ENCODE measurements at places on chromosomes 3 and 15.

DNA sequence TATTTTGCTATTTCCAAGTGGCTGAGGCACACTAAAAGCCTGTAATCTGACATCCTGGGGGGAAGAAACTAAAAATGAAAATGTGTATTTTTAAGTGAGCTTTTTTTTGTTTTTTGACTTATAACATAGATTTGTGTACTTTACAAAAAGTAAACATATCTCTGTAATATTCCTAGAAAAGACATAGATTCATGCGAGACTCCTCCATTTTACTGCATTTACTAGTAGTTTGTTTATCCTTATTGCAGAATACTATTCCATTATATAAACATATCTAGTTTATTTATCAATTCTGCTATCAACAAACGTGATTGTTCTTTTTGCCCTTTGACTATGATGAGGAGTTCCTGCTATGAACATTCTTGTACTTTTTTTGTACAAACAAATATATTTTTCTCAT is 67.8 kb upstream of the PLSCR5 start:
- DNase-seq: no peak

GRCh38 chr15:94265982-94266381 is 34.6 kb downstream of the MCTP2 start:
- DNase-seq: no peak

DNA sequence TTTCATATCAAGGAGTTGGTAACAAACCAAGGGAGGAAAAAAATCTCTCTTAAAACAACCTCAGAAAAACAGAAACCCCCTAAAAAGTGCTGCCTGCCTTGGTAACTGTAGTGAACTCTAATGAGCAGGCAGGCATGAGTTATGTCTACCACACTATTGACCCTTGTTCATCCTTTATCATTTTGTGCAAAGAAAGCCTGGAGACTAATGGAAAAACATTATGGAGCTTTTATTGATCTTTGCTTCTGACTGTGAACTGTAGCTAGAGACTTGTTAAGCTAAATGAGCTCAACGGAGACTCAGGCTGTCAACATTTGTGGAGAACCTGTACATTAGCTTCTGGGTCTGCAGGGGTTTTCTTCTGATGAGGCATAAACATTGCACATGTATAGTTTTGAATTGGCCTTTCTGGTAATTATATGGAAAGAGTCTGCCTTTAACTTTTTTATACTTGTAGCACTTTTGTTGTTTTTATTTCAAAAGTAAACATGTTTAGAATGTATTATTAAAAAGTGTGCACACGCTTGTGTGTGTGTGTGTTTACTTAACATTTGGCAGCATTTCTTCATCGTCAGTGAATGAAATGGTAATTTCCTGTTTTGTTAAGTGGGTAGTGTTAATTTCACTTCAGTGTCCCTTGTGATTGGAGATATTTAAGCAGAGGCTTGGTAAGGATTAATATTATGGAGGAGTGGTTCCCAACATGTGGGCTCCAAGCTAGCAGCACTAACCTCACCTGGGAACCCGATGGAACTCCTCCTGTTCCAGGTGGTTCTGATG is 15.9 kb upstream of the SPTSSB start:
- DNase-seq: no peak

GRCh38 chr3:188506446-188506845 is 352.5 kb downstream of the LPP start:
- DNase-seq: no peak

DNA sequence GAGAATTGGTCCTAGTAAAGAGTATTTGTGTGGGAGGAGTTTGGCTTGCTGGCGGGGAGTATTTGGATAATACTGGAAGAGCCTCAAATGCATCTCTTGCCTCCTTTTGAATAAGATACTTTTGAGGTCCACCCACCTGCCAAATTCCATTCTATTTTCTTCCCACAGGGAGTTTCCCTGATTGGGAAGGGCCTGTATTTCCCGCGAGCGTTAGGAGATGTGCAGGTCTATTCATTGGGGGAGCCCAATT is 406 bp upstream of the RASA2 start:
- DNase-seq: no peak

GRCh38 chr3:42235532-42235931 is 30.5 kb downstream of the CCK start:
- DNase-seq: no peak

DNA sequence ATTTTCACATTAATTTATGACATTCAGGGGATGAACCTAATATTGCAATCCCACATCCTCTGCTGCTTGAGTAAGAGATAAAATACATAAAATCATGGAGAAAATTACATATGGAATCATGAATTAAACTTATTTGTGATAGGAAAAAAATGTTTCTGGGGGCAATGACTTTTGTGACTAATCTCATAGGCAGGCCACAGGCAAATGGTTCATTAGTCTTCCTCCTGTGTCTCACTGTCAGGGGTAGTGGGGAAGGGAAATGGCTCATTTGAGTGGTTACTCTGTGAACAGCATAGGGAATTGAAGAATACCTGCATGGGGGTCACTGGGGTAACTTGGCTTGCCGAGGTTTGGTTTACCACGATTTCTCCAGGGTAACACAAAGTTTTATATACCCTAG is 72.0 kb downstream of the TFG start:
- DNase-seq: no peak

- no peak for DNase-seq
These were observed 39.0 kb downstream of the CD200R1L start for GRCh38 chr3:112807685-112808084.

DNA sequence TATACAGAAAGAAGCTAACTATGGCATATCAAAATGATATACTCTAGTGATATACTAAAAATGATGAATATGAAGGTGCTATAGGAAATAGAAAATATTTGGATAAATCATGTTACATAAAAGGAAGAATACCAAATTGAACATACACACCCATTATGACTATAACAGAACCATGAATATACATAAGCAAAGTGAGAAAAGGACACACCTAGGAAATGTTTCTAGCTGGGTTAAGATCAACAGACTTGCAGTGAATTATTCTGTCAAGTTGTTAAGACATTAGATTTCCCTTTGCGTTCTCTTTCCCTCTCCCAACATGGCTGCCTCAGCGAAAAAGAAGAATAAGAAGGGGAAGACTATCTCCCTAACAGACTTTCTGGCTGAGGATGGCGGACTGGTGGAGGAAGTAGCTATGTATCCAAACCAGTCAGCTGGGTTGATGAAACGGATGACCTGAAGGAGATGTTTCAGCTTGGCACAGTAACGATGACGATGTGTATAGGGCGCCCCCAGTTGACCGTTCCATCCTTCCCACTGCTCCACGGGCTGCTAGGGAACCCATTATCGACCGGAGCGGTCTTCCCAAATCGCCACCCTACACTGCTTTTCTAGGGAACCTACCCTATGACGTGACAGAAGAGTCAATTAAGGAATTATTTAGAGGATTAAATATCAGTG is 20.2 kb upstream of the PARP14 start:
- no peak for DNase-seq

- DNase-seq: no peak
These were observed 706 bp downstream of the CAV3 start for GRCh38 chr3:8734137-8734878.

- no peak for DNase-seq
These were observed 191.4 kb downstream of the STT3B start for GRCh38 chr3:31724116-31724515.

DNA sequence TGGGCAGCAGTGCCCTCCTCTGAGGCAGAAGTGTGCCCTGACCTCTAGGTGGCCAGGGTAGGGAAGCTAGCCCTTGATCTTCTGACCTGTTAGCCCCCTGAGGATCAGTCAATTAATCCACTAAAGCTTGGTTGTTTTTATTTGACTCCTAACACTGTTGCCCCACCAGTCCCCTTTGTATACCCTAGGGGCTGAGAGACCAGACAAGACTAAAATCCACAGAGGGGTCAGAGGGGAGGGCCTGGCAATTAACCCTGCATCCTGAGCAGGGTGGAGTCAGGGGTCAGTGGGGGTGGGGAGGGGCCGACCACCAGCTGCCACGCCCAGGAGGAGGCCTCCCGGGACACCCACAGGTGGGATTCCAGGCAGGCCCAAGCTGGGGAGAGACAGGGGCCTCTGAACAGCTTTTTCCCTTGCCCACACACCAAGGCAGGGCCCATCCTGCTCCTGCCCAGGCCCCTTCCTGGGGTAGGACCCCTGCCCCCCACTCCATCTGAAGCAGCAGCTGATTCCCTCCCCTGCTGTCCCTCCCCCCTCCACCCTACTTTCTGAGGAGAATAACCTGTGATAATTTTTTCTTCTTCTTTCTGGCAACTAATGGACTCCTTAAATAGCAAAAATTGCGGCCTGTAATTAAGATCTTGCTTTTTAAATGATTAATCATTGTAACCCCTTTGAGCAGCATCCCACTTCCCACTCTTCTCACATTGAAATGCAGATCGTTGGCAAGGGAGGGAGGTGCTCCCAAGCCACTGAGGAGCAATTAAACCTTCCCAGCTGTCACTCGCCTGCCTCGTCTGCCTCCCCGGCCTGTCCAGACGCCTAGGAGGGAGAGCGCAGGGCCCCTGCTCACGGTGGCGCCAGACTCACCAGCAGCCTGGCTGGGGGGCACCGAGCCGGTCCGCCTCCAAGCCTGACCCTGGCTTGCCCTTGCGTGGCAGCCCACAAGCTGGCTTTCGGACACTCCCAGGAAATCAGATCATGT is 51.9 kb downstream of the RHCG start:
- DNase-seq: no peak

GRCh38 chr15:48285329-48286214 is 45.7 kb upstream of the DUT start:
- DNase-seq: peak; percentile 69

GRCh38 chr15:87623832-87624231 is 632.7 kb downstream of the NTRK3 start:
- no peak for DNase-seq

DNA sequence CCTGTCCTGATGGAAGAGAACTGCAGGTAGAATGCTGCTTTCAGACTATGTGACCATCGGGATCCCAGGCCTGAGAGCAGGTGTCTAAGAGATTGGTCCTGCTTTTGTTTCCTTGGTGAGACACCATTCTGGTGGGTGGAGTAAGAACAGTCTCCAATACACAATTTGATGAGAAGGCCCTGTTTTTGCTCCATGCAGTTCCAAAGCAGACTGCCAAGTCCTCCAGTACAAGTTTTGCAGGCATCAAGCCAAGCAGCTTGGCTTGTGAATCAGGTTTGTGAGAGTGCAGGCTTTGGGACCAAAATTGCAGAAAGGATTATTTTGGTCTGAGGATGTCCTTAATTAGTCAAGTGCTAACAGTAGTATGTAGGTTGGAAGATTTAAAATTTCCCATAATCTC is 381.6 kb downstream of the FOXP1 start:
- peak; percentile 67 for DNase-seq

DNA sequence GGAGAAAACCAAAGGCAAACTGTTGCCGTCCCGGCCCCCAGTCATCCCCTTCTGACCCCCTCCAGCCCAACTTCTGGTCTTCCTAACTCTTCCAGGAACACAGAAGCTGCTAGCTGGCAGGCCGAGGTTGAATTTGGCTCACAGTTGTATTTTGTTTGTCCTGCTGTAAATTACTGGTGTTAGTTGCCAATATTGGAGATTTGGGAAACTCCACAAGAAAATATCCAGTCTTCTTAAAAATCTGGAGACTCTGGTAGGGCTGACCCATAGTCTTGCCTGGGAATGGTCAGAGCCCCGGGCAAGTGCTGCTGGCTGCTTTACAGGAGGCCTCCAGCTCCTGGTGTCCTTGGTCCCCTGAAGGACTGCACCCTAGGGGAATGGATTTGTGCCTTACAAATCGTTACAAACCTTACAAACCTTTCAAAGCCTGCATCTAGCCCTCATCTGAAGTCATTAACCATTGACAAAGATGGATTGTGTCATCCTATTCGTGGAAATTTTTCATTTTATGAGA is 112.0 kb upstream of the MCTP2 start:
- peak; percentile 15 for DNase-seq

GRCh38 chr3:189698811-189699210 is 67.6 kb downstream of the TP63 start:
- no peak for DNase-seq

DNA sequence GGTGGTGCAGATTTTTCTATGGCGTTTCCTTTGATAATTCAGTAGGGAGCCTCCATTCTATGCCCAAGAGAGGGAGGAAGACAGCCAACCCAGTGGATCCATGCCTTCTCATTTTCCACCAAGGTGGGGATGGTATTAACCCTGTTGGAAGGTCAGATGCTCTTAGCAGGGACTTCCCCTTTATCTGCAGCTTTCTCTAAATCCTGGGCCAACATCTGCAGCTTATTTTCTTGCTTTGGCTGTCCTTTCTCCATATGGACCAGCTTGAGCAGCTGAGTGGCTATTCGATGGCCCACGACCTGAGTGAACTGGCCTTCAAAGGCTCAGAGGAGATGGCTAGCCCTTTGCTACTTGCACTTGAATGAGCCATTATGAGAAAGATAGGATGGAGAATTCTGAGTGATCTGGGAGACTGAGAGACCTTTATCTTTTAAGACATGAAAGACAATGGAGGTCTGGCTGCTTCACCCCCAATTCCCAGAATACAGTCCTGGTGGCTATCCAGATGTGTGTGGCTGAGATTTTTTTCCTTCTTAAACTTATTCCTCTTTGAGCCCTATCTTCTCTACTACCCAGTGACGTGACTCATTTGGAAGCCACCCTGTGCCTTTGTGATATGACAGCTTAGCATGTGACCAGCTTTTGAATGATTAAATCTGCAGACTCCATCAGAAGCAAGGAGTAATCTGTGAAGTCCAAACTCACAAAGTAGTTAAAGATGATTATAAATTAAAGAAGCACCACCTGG is 39.6 kb upstream of the TRAK1 start:
- DNase-seq: no peak

DNA sequence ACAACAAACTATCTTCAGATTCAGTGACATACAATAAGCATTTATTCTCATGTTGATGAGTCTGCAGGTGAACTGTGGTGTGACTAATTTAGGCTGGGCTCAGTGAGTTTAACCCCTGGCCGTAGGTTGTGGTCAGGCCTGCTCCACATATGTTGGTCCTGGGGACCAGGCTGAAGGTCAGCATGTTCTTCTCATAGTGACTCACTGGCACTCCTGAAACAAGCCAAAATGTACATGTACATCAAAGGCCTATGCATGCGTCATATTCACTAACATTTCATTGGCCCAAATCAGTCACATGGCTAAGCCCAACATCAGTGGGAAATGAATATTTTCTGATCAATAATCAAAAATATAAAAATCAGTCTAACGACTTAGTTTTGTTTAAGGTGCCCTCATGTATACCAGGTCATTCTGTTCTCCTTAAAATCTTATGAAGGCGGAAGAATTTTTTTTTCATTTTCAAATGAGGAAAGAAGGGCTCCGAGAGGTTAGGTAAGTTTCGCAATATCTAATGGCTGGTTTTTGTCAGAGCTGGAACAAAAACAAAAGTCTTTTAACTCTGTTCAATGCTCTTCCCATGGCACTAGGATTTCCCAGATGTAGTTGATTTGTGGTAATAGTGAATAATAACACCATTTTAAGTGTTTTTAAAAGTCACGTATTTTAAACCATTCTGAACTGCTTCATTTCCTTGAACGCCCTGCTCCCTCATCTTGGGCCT is 148.5 kb downstream of the MFSD1 start:
- no peak for DNase-seq

DNA sequence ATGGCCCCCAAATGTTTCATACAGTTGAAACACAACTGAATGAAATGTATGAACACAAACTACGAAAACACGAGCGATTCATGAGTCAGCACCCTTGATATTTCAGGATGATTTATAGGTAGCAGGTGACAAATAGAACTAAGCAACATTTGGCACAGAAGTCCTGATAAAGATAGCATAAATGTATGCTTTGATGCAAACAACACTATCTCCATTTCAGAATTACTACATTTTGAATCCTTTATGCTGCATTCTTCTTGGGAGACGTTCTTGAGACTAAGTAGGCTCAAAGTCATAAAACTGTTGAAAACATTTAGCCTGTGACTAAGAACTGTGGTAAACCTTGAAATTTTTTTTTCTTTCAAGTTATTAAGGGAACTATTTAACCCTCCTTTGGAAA is 200.3 kb upstream of the ICE2 start:
- DNase-seq: no peak

GRCh38 chr3:167198949-167199600 is 181.0 kb downstream of the ZBBX start:
- no peak for DNase-seq

All from midbrain (tissue), 1 donor.